A673 (cell line): ENCODE measurements at places on chromosomes 5 and 9. TPM values are rescaled to one million over a fixed set of nuclear protein-coding genes. Genes with fewer than 3 reads are reported as not detected.

- no peak for DNase-seq
Measured at GRCh38 chr5:74500110-74500917, 140.2 kb downstream of the ENC1 start.

Gene TOMM5
- total RNA-seq: 213 and 247 TPM in 2 replicates

DNA sequence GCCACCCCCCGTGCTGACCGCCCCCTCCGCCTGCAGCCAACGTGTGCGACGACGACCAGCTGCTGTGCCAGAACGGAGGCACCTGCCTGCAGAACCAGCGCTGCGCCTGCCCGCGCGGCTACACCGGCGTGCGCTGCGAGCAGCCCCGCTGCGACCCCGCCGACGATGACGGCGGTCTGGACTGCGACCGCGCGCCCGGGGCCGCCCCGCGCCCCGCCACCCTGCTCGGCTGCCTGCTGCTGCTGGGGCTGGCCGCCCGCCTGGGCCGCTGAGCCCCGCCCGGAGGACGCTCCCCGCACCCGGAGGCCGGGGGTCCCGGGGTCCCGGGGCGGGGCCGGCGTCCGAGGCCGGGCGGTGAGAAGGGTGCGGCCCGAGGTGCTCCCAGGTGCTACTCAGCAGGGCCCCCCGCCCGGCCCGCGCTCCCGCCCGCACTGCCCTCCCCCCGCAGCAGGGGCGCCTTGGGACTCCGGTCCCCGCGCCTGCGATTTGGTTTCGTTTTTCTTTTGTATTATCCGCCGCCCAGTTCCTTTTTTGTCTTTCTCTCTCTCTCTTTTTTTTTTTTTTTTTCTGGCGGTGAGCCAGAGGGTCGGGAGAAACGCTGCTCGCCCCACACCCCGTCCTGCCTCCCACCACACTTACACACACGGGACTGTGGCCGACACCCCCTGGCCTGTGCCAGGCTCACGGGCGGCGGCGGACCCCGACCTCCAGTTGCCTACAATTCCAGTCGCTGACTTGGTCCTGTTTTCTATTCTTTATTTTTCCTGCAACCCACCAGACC is 80.2 kb downstream of the NTNG2 start:
- DNase-seq: peak; percentile 43

- DNase-seq: no peak
Measured at GRCh38 chr9:34771007-34771406, 61.1 kb upstream of the CCL21 start.

Gene PAEP
- total RNA-seq: not detected in 2 replicates

Gene SHISAL2B
- not detected in 2 replicates for total RNA-seq

- DNase-seq: no peak
Measured at GRCh38 chr9:27755846-27756245, 182.6 kb upstream of the C9orf72 start.

Gene LRRC14B
- total RNA-seq: not detected in 2 replicates

Gene ZNF782
- 5.7 and 6.7 TPM in 2 replicates for total RNA-seq

GRCh38 chr9:135075234-135076142 is 12.0 kb upstream of the OLFM1 start:
- DNase-seq: peak; percentile 94

GRCh38 chr9:88975966-88976889 is 15.0 kb upstream of the S1PR3 start:
- peak; percentile 38 for DNase-seq

Gene PCSK1
- total RNA-seq: 0.87 and 0.92 TPM in 2 replicates

DNA sequence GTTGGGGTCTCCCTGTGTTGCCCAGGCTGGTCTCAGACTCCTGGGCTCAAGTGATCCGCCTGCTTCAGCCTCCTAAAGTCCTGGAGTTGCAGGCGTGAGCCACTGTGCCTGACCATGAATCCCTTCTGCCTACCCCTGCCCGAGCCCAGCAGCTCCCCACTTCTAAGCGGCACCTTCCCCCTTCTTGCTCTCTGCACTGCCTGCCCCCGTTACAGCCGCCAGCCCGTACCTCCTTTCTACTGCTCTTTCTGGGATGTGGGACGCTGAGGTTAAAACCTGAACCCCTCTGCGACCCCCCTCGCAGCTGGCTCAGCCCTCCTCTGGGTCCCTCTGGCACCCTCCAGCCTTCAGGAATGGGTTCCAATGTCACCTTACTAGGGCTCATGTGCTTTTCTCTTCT is 249.6 kb downstream of the PBX3 start:
- no peak for DNase-seq

GRCh38 chr9:130090915-130091314 is 37.2 kb downstream of the GPR107 start:
- DNase-seq: no peak

Gene SLC1A3
- 20.5 and 28.9 TPM in 2 replicates for total RNA-seq

DNA sequence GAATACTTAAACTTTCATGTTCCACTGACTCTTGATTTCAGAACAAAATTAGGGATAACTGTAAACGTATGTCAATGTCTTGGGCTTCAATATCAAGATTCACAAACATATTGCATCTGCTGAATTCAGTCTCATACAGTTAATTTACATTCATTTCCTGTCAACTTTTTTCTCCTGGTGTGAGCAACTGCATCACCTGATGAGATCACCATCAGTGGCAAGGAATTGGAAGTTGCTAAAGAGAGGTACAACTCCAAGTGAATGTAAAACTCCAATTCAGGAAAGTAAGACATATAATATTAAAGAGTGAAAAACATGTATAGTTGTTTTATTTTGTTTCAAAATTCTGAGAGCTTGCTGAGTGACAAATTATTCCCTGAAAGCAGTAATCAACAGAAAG is 1336.2 kb upstream of the C9orf72 start:
- no peak for DNase-seq

DNA sequence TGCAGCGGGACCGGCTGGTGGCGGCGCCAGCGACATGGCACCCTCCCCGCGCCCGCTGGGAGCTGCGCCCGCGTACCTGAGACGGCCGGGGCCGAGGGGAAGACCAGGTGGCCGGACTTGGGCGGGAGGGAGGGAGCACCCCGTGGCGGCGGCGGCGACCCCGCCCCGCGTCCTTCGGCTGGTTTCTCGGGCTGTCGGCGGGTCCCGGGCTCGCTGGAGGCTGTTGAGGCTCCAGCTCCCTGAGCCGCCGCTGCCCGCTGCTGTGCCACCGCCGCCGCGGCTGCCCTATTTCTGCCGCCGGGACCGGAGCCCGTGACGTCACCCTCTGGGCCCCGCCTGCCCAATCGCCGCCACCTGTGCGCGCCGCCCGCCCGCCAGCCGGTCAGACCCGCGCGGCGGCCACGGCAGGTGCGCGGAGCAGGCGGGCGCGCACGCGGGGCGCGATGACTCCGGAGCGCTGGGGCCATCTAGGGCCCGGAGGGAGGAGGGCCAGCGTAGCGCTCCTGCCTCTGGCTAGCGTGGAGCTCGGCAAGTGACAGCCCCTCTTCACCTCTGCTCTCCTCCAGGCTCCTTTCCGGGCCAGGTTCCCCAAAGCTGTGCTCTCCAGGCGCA is at the start of gene FSTL4:
Gene FSTL4, minus strand, starts transcription at position 293 of the 612 bp plus-strand sequence.
- DNase-seq: peak; percentile 23

Gene C9orf153
- total RNA-seq: 0.35 and 0.56 TPM in 2 replicates

Gene RANBP6
- 16.8 and 20.1 TPM in 2 replicates for total RNA-seq

DNA sequence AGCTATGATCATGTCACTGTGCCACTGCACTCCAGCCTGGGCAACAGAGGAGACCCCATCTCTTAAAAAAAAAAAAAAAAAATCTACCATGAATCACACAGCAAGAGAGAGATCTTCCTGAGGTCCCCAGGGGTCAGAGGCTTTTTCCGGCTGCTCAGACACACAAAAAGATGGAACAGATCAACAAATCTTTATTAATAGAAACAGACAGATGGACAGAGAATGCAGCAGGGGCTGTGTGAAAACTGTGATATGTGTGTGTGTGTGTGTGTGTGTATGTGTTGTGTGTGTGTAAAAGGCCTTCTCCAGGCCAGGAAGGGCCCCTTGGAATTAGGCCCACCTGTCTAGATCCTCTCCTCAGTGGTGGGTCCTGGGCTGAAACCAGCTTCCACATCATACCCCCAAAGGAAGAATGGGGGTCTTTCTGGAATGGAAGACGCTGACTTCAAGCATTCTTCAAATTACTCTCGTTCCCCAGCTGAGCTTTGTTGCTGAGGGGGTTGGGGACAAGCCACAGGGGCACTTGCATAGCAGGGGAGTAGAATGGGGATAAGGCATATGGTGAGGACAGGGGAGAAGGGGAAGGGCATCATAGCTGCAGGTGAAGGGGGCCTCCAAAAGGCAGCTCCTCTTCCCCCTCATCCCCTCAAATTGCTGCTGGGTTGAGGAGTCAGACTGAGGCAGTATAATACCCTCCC is 2.9 kb downstream of the SIGMAR1 start:
- no peak for DNase-seq

Gene PARP8
- 17.7 and 18.0 TPM in 2 replicates for total RNA-seq

GRCh38 chr5:167393358-167393757 is 898.1 kb upstream of the WWC1 start:
- DNase-seq: no peak

DNA sequence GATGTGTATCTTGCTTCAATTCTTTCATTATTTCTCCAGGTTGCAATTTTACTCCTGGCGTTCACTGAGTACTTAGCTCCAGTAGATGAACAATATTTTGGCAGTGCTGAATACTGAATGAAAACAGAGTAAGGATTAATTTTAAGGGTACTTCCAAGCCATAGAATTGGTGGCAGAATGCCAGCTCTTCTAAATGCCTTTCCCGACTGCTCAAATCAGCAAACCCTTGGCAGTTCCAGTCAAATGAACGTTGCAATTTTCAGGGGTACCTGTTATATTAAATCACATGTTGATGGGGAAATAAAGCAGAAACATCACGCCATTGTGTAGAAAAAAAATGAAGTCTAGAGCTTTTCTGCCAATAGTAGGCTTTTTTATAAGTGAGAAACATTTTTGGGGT is 282.4 kb upstream of the RPS23 start:
- DNase-seq: no peak

- DNase-seq: no peak
Measured at GRCh38 chr5:132905938-132906337, 32.5 kb downstream of the LEAP2 start.

GRCh38 chr5:68024426-68024825 is 191.1 kb upstream of the PIK3R1 start:
- no peak for DNase-seq

- DNase-seq: no peak
Measured at GRCh38 chr5:3356016-3356415, 239.6 kb upstream of the IRX1 start.

- DNase-seq: no peak
Measured at GRCh38 chr9:135081731-135082130, 5.7 kb upstream of the OLFM1 start.

Gene LCN6
- not detected in 2 replicates for total RNA-seq

DNA sequence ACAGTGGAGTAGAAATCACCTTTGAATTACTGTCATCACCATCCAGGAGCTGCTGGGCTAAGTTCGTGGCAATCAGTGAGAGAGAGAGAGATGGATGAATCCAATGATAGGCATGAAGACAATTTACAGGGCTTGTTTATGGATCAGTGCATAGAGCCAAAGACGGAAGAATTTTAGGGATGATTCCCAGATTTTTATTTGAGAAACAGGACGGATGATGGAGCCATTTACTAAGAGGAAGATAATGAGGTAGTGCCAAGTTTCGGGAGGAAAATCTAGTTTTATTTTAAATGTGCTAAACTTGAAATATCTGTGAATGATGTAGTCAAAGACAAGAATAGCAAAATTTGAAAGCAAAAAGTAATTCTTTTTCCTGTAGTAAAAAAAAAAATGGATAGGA is 394.2 kb upstream of the PAPPA start:
- DNase-seq: no peak

Gene PJA2
- total RNA-seq: 47.3 and 55.2 TPM in 2 replicates

GRCh38 chr9:3912817-3913216 is 387.0 kb upstream of the RFX3 start:
- peak; percentile 65 for DNase-seq

Gene SLC6A18
- not detected in 2 replicates for total RNA-seq

- no peak for DNase-seq
Measured at GRCh38 chr5:149665416-149666175, 64.5 kb upstream of the PPARGC1B start.

- DNase-seq: no peak
Measured at GRCh38 chr5:141623186-141623585, 4.4 kb upstream of the DIAPH1 start.

Gene SPAAR
- total RNA-seq: 0.37 TPM in 1 of 2 replicates, not detected in the other

Gene OR1Q1
- not detected in 2 replicates for total RNA-seq

Gene SLC25A2
- total RNA-seq: 0.88 and 1.0 TPM in 2 replicates

Gene TERT
- total RNA-seq: 14.2 and 17.1 TPM in 2 replicates

GRCh38 chr5:54653956-54654614 is 136.5 kb downstream of the SNX18 start:
- no peak for DNase-seq

- peak; percentile 46 for DNase-seq
Measured at GRCh38 chr5:113489299-113489698, 1.0 kb upstream of the MCC start.

DNA sequence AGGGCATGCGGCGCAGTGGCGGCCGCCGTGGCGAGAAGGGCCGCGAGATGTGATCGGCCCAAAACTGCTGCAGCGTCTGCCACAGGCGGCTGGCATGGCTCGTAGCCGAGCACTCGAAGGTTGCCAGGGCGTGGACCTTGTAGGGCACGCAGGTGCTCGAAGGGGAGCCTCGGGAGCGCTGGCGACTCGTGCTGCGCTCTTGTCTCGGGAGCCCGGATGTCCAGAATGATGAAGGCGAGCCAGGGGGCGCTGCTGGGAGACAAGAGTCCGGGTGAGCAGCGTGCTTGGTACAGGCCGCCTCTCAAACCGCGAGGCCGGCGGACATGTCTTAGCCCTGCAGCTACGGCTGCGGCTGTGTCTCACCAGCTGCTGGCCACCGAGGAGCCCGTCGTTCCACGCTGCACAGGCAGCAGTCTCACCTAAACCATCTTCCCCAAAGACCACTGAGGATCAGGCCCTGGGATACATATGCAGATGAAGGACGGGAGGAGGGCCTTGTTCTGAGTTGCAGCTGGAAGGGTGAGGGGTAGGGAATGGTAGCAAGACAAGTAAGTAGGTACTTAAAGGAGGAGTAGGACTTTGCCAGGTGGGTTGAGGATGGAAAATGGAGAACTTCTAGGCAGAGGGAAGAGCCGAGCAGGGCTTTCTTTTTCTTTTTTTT is 1.7 kb downstream of the CBY3 start:
- DNase-seq: peak; percentile 66

Gene TRIM36
- total RNA-seq: 16.8 and 17.5 TPM in 2 replicates

DNA sequence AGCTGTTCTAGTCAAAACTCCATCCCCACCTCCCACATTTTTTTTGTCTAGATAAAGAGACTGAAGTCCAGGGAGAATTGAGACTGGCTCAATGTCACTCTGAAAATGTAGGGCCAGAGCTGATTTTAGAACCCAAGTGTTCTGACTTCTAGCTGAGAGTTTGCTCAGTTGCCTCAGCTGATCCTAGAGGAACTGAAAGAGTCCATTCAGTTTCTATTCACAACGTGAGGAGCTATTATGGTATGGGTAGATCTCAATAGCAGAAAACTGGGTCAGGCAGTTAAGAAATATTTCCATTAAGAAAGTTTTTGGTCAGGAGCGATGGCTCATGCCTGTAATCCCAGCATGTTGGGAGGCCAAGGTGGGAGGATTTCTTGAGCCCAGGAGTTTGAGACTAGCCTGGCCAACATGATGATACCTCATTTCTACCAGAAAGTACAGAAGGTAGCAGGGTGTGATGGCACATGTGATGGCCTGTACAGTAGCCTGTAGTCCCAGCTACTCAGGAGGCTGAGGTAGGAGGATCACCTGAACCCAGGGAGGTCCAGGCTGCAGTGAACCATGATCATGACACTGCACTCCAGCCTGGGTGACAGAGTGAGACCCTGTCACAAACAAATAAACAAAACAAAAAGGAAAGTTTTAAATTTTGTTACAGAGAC is 61.7 kb downstream of the GLRA1 start:
- no peak for DNase-seq
